Ovary (tissue), 10 donors: ENCODE measurements at places on chromosomes 12 and 14.

GRCh38 chr12:61654698-61655097 is 605.5 kb upstream of the USP15 start:
- H3K4me3 ChIP-seq, result no peak overlapping the region
- no peak overlapping the region for H3K27ac ChIP-seq
- no peak for DNase-seq
- H3K27me3 ChIP-seq, result no peaks in the 10 kb centered on the region
- no peaks in the 10 kb centered on the region for H3K4me1 ChIP-seq

DNA sequence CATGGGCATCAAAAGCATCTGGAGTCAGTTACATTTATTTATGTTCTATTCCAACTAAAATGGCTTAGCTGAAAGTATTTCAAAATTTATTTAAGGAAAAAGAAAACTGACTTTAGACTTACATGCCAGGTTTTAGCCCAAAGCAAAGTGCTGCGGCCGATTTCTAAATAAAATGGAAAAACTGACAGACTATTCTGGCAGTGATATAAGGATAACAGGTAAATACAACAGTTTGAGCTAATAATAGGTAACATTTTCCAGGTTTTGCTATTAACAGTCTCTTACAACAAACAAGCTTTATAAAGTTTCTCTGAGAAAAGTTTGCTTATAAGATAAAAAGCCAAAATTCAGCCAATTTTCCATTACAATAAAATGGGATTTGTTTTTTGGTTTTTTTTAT is 937.2 kb upstream of the FLRT2 start:
- peaks cover 4% of the 10 kb centered on the region for H3K4me1 ChIP-seq
- H3K27me3 ChIP-seq, result no peaks in the 10 kb centered on the region
- H3K4me3 ChIP-seq, result no peak overlapping the region
- no peak overlapping the region for H3K27ac ChIP-seq
- no peak for DNase-seq
- no peaks in the 10 kb centered on the region for H3K36me3 ChIP-seq

DNA sequence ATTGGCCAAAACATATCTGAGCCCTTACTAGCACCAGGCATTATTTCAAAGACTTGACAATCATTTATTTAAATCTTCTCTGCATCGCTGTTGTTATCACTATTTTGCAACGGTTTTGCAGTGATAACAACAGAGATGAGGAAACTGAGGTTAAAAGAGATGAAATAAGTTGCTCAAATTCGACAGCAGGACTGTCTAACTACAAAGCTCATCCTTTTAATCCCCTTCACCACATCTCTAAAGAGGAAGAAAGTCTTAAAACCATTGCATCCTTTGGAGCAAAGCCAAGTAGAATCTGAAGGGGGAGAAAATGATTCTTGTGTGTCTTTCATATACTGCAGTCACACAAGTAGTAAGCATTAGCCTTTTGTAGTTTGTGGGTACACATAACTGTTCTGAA is 14.8 kb upstream of the ETNK1 start:
- no peak for DNase-seq
- no peaks in the 10 kb centered on the region for H3K4me1 ChIP-seq
- H3K27ac ChIP-seq, result no peak overlapping the region
- H3K27me3 ChIP-seq, result no peaks in the 10 kb centered on the region

GRCh38 chr12:56724701-56724971 is 463 bp downstream of the NACA start:
- no peaks in the 10 kb centered on the region for H3K36me3 ChIP-seq
- no peaks in the 10 kb centered on the region for H3K27me3 ChIP-seq
- peak overlapping the region; percentile 92 for H3K4me3 ChIP-seq
- DNase-seq, result peak; percentile 20
- peak overlapping the region; percentile 84 for H3K27ac ChIP-seq

- no peak overlapping the region for H3K4me3 ChIP-seq
- no peaks in the 10 kb centered on the region for H3K4me1 ChIP-seq
- no peaks in the 10 kb centered on the region for H3K36me3 ChIP-seq
- DNase-seq, result no peak
Measured at GRCh38 chr12:82756303-82756702, 69.6 kb downstream of the TMTC2 start.

- H3K27ac ChIP-seq, result no peak overlapping the region
- DNase-seq, result no peak
- H3K36me3 ChIP-seq, result no peaks in the 10 kb centered on the region
- no peak overlapping the region for H3K4me3 ChIP-seq
Measured at GRCh38 chr12:96749999-96750398, 157.1 kb upstream of the NEDD1 start.

- H3K4me3 ChIP-seq, result no peak overlapping the region
- no peaks in the 10 kb centered on the region for H3K36me3 ChIP-seq
- no peaks in the 10 kb centered on the region for H3K27me3 ChIP-seq
- peak overlapping the region; percentile 1 for H3K27ac ChIP-seq
- DNase-seq, result no peak
Measured at GRCh38 chr12:91249518-91250272, 67.1 kb upstream of the DCN start.

- DNase-seq, result no peak
- H3K27ac ChIP-seq, result no peak overlapping the region
- no peaks in the 10 kb centered on the region for H3K27me3 ChIP-seq
- H3K4me1 ChIP-seq, result peaks cover 8% of the 10 kb centered on the region
- no peaks in the 10 kb centered on the region for H3K36me3 ChIP-seq
- H3K4me3 ChIP-seq, result no peak overlapping the region
Measured at GRCh38 chr12:1695886-1696670, 5.2 kb downstream of the ADIPOR2 start.

DNA sequence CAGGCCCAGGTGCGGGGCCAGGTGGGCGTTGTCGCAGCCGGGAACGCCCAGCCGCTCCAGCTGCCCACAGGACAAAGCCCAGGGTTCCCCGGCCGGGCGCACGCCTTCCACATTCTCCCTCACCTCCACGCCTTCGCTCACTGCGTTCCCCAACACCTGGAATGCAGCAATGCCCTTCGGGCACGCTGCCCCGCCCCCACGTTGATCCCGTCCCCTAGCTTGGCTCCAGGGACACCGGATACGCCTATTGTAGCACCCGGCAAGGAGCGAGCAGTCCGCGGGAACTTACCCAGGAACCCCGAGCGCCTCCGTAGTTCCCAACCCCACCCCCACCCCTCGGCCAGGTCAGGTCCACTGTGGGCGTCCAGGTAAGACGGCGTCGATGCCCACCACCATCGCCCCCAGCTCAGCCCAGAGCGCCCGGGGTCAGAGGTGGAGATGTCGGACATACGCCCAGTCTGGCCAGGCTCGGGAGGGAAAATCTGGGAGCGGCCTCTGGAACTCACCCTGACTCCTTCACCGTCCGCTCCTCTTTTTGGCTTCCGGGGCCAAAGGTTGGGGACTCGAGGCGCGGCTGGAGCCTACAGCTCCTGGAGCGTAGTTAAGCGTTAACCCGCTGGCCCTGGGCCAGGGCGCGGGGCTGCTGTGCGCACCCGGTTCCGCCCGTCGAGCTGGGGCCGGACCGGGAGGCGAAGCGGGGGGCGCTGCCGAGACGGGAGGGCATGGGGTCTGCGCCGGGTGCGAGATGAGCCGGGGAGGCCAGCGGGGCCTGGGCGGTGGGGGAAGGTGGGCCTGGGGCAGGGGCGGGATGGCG is 594 bp upstream of the CEP170B start:
- no peaks in the 10 kb centered on the region for H3K36me3 ChIP-seq
- no peaks in the 10 kb centered on the region for H3K27me3 ChIP-seq
- peak; percentile 57 for DNase-seq

DNA sequence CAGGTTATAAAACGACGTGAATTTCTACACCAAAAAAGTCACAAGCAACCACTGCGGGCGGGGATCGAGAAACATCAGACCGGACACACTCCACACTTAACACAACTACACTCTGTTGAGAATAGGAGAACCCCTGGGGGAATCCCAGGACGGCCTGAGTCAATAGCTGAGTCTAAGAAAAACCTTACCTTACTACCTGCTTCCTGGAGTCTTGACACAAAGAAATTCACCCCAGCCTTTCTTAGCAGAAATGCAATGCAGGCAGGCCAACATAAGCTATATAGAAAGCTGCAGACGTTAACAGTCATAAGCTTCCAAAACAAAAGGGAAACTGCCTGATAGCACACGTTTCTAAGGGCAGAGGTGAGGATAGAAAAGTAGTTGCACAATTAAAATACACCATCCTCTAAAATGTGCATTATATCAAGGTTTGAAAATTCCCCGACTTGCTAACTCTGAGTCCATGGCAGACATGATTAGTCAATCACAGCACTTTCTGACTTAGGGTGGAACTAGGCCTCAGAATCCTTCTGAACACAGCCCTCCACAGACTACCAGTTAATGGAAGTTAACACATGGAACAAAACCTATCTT is 68.0 kb downstream of the CCDC88C start:
- DNase-seq, result no peak
- no peaks in the 10 kb centered on the region for H3K27me3 ChIP-seq
- H3K4me3 ChIP-seq, result no peak overlapping the region
- no peak overlapping the region for H3K27ac ChIP-seq
- no peaks in the 10 kb centered on the region for H3K36me3 ChIP-seq

- no peak overlapping the region for H3K27ac ChIP-seq
- peaks cover 1% of the 10 kb centered on the region for H3K4me1 ChIP-seq
- H3K27me3 ChIP-seq, result no peaks in the 10 kb centered on the region
- DNase-seq, result no peak
Measured at GRCh38 chr14:51410897-51411296, 170.8 kb downstream of the TMX1 start.

DNA sequence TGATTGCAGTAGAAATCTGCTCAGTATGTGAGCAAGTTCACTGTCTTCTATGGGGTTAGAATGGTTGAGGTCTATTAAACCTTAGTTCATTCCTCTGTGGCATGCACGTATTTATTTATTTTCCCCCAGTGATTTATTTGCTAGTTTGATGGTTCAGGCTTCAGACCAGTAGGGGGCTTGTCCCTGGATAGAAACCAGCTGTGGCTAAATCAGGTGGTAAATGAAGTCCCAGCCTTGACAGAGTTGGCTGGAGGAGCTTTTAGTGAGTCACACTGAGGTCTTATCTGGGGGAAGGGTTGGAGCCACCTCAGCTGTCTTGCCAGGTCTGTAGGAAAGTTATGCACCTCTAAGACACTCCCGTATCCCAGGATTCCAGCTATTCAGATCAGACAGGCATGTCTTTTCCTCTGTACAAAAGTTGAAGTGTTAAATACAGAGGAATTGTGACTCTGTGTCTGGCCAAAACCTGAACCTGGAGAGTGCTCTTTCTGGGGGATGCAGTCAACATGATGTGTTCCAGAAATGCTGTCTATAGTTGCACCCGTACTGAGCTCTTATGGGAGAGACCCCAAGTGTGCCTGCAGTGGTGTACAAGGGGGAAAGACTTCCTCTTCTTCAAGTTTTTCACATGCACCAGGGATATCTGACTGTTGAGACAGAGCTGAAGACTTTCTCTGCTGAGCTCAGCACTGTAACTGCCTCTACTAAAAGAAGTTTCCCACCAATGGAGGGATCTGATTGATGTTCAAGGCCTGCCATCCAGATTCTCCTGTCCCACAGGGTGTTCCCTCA is 1322.1 kb downstream of the TMEM121 start:
- peak; percentile 61 for DNase-seq
- no peak overlapping the region for H3K4me3 ChIP-seq
- H3K36me3 ChIP-seq, result no peaks in the 10 kb centered on the region
- no peak overlapping the region for H3K27ac ChIP-seq

DNA sequence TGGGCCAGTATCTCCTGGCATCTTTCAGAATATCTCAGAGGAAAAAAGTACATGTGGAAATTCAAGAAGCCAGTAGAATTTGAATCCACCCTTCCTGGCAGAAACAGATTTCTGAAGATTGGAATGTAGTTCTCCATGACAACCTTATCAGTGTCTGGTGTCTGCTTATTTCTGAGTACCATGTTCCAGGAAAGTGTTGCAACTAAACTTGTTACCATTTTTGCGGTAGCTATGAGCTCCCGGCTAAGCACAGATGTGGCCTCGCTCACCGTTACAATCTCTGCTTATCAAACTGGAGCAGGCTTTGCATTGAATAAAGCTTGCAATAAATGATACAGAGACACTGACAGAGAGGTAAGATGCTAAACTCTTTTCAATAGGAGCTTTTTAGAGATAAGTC is 13.0 kb upstream of the ITPR2 start:
- no peaks in the 10 kb centered on the region for H3K36me3 ChIP-seq
- H3K4me1 ChIP-seq, result peaks cover 2% of the 10 kb centered on the region
- no peak overlapping the region for H3K4me3 ChIP-seq
- no peak overlapping the region for H3K27ac ChIP-seq
- no peak for DNase-seq

GRCh38 chr12:79561401-79562132 is 129.2 kb downstream of the PAWR start:
- DNase-seq, result no peak
- H3K36me3 ChIP-seq, result no peaks in the 10 kb centered on the region
- peaks cover 9% of the 10 kb centered on the region for H3K4me1 ChIP-seq
- H3K4me3 ChIP-seq, result no peak overlapping the region

- H3K4me1 ChIP-seq, result no peaks in the 10 kb centered on the region
- no peak for DNase-seq
- no peak overlapping the region for H3K27ac ChIP-seq
Measured at GRCh38 chr12:103791350-103791920, 49.6 kb downstream of the NT5DC3 start.

DNA sequence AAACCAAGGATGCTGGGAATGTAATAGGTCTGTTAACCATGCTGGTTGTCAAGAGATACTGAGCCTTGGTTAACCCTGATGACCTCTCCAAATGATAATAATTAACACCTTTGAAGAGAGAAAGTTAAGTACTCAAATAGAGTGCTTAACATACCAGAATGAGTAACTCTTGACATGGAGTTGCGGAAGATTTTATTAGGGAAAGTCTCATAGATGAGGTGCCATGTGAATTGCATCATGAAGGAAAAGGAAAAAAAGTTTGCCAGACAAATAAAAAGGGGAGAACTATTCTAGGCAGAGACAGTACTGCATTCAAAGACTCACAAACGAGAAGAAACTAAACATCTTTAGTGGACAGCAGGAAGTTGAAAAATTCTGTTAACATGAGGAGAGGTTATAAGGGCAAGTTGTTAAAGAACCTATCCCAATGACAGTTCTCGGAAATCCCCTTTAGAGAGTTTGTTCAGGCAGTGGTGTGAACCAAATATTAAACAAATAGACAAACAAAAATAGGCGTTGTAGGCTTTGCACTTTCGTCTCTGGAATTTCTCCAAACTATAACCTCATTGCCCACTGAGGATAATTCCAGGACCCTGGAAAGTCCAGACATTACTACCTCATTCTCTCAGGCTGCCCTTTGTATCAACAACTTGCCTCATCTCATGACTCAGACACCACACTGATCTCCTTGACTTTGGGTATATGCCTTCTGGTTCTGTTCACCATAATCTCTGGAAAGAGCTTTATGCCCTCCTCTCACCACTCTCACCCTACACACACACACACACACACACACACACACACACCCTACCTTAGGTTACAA is 435.0 kb downstream of the GXYLT1 start:
- H3K36me3 ChIP-seq, result no peaks in the 10 kb centered on the region
- no peak for DNase-seq
- H3K27me3 ChIP-seq, result no peaks in the 10 kb centered on the region
- no peaks in the 10 kb centered on the region for H3K4me1 ChIP-seq
